ENCODE measurements at places on chromosomes 1 and 21. TPM values are rescaled to one million over a fixed set of nuclear protein-coding genes. Genes with fewer than 3 reads are reported as not detected.

DNA sequence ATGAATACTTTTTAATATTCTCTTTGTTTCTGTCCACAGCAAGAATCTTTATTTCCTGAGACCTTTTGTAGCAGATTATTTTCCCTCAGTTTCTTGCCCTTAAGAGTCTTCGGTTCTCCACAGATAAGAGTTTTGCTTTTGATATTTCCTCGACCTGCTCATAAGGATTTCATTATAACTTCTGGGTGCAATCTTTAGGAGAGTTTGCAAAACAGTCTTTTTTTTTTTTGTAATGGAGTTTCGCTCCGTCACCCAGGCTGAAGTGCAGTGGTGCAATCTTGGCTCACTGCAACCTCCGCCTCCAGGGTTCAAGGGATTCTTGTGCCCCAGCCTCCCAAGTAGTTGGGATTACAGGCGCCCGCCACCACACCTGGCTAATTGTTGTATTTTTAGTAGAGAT, 10.1 kb upstream of the UBE4B start:
- DNase-seq: no peak

MNDA gene
- 11.3 TPM for total RNA-seq

GRCh38 chr1:205930799-205931281, 12.4 kb downstream of the SLC26A9 start:
- DNase-seq: no peak

RGS1 gene
- 26.8 TPM for total RNA-seq

DNA sequence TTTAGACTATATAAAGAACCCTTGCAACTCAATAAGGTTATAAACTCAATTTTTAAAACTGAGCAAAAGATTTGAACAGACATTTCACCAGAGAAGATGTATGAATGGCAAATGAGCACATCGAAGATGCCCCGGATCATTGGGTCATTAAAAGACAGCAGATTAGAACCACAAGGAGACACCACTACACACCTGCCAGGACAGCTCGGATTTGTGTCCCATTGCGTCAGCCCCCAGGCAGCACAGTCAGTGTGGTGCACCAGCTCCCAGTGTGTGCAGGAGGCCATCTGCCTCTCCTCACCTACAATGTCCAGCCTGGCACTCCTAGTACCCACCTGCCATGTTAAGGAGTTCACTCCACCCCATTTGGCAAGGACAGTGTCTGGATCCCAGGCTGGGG, 61.1 kb upstream of the LRP8 start:
- DNase-seq: no peak

FGR gene
- 12.1 TPM for total RNA-seq

DNA sequence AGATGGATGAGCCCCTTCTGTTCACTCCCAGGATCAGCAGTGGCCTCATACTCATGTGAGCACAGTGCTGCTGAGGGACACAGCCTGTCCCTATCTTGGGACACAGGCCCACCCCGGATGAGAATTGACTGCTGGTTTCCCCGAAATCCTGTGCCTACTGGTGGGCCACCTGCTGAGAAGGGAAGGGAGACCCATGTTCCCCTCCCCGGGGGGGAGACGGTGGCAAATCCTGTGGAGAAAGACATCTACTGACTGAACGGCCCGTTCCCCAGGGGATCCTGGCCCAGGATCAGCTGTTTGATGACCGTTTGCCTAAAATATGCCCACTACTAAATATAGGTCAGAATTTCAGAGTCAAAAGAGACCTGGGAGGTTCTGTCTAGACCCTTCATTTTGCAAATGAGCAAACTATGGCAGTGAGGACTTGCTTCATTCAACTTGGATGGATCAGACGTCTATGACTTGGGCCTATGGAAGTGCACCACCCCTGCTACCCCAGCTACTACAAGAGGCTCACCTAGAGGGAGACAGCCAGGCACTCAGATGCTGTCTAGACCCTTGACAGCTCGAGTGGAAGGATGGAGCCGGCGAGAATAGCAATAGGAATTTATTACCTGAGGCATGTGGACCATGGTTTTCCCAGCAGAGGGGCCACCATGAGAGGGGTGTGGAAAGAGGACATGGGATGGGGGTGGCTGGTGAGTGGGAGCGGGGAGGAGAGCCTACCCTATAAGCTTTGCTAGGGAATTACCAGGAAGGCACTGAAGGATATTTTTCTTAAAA, 15.6 kb upstream of the THEMIS2 start:
- no peak for DNase-seq

LCE2A gene
- not detected for total RNA-seq

GRCh38 chr1:229406798-229407197, 27.1 kb downstream of the ACTA1 start:
- no peak for DNase-seq

DNA sequence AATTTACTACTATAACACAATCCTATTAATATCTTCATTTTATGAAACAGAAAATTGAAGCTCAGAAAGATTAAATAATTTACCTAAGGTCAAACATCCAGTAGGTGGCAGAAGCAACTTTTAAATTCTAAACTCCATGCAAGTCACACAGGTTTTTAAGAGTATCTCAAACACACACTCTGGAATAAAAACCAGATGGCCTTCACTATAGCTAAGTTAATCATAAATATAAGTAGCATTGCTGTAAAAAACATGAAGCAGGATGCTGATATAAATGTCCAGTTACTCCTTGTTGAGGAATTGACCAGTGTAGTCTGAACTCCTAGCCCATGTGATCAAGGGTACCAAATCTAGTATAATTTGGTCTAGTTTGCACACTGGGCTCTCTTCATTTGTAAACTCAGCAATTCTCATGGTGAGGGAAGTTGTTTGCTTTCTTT, 9.4 kb upstream of the FMO3 start:
- no peak for DNase-seq

B3GALT5 gene
- total RNA-seq: 0.21 TPM
